ENCODE measurements at places on chromosomes 2 and 18.
A peak's percentile ranks its signal among the peaks of the same experiment; 100 is the strongest.

DNA sequence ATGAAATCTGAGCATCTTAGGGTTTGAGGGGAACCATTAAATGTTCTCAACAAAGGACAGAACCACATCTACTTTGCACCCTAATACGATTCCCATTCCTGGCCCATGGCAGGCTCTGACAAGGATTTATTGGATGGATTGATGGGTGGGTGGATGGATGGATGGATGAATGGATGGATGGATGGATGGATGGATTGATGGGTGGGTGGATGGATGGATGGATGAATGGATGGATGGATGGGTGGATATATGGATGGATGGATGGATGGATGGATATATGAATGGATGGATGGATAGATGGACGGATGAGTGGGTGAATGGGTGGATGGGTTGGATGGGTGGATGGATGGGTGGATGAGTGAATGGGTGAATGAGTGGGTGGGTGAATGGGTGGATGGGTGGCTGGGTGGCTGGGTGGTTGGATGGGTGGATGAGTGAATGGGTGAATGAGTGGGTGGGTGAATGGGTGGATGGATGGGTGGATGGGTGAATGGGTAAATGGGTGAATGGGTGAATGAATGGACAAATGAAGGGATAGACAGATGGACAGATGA lies 29.6 kb upstream of the MLPH start:
- DNase-seq = no peak

DNA sequence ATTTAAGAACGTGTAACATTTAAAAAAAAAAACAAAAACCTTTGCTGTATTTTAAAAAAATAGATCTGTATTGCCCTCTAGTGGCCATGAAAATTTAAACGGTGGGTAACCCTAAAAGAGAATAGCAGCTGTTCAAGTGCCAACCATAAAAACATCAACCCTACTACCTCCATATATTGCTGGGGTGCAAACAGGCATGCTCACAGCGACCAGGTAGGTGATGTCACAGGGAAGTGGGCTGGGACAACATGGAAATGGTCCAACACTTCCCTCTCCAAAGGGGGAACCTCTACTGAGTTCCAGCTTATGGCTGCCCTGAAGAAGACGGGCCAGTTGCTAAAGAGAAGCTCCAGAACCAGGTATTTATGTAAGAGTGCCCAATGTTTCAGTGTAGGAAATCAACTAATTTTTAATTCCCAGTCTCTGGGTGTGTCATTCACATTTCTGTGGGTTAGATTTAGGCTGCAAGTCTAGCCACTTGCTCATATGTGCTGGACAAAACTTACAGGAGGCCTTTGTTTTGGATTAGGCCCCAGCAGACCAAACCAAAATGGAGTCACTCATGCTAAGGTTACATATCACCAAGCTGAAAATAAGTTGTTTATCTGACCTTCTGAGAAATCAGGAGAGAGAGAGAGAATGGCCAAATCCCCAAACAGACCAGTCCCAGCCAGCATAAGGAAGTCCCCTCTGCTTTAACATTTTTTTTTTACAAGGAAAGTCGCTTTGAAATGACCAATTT lies 54.5 kb downstream of the SKA1 start:
- peak; percentile 33 for DNase-seq

- DNase-seq = no peak
These were observed 304.6 kb downstream of the XIRP2 start for GRCh38 chr2:167192833-167193232.

DNA sequence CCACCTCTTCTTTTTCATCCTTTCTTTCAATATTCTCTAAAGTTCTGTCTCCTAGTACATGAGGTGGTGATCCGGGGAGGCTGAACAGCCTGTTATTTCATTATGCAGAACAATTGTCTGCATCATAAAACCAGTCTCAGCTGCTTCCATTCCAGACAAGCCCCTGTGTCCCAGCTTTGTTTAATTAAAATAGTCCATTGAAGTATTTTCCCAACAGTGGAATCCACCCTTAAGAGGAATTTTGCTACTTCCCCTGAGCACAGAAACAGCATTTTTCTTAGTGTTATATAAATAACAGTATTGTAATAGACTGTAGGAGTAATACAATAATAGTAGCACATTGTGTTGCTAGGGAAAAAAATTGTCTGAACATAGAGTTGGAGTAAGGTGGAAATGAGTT lies 395.4 kb upstream of the TCF4 start:
- DNase-seq = no peak

DNA sequence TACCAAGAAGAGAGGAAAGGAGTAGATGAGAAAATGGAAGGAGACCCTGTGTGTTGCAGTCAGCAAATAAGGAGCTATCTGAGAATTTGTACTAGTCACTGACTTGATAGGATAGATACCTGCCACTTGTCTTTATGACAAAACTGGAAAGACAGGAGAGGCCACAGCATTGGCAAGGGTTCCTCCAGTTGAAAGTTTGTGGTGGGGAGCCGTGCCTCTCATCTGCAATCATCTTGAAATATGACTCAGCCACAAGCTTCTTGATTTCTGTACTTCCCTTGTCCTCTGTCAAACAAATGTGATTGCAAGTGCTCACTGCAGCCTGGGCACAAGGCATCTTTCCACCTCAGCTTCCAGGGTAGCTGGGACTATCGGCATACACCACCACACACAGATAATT lies 99.1 kb downstream of the GREB1L start:
- no peak for DNase-seq

DNA sequence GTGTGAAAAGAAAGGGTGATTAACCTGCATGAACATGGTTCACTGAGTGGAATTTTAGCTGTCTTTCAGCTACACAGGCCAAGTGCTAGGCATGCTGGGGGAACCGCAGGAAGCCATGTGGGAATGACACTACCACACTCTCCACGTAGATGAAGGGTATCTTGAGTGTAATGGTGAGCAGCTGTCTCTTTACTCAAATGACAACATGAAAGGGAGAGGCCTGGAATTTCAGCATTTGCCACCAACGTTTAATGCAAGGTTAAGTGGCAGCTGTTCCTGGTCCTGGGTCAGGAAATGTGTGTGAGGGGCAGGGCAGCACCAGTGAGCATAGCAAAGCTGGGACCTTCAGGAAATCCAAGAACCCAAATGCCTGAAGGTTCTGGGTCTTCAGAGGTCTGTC lies 588.4 kb downstream of the SLC4A3 start:
- DNase-seq = peak; percentile 6

GRCh38 chr2:241412144-241412543 lies 56.1 kb downstream of the FARP2 start:
- no peak for DNase-seq

- DNase-seq = no peak
These were observed 133.5 kb upstream of the MGAT5 start for GRCh38 chr2:134120406-134120732.

DNA sequence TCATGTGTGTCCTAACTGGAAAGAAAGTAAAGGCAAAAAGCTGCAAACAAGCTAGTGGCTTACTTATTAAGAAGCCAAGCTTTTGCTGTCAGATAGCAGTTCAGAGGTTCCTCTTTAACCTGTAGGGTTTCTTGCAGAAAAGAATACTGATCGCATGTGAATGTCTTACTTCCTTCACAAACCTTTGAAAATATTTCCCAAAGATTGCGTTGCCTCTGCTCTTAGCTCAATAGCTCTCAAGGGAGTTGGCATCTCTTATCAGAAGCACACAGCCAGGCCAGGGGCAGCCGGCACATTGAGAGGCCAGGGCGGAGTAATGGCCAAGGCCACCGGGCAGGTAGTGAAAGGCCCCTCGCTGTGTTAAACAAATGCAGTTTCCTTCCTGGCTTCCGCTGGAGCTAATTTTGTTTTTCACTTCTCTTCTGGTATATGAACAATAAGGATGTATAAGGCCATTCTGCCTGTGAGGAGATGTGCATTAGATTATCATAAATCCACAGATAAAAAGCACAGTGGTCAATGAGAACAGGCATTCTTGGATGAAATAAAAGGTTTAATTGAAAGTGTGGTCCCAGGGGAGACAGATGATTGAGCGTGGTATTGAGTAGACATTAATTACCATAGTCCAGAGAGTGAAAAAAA lies 542.4 kb upstream of the NRP2 start:
- no peak for DNase-seq

DNA sequence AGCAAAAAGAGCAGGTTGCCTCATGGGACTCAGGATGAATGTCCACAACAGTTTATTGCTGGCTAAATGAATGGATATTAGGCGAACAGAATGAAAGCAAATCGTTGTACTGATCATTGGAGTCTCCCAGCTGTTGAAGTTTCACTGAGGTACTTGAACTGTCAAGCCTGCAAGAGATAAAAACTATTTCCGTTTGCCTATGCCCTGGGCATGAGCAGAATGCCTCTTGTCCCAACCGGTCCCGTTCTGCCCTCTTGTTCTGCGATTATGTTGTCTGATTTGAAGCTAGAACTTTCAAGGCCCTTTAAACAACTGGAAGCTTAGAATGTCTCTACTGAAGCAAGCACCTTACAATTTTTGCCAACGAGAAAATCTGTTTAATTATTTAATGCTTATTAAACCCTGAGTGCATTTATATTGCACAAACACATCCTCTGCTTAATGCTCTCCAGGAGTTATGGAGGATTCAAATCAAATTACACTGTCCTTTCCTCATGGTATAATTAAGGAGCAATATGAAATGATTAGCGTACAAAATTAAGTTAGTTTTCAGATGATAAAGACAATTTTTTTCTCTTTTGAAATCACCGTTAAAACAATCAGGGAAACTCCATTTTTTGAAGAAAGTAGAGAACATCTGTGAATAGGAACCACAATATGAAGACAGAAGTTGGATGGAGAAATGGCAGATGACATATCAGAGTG lies 17.7 kb downstream of the QPCT start:
- DNase-seq = no peak

- DNase-seq = no peak
These were observed 409.3 kb upstream of the KCNH7 start for GRCh38 chr2:163247847-163248220.

- no peak for DNase-seq
These were observed 249.1 kb upstream of the TEKT4 start for GRCh38 chr2:94622113-94622618.

- no peak for DNase-seq
These were observed 454.9 kb downstream of the LPIN1 start for GRCh38 chr2:12201369-12201768.

DNA sequence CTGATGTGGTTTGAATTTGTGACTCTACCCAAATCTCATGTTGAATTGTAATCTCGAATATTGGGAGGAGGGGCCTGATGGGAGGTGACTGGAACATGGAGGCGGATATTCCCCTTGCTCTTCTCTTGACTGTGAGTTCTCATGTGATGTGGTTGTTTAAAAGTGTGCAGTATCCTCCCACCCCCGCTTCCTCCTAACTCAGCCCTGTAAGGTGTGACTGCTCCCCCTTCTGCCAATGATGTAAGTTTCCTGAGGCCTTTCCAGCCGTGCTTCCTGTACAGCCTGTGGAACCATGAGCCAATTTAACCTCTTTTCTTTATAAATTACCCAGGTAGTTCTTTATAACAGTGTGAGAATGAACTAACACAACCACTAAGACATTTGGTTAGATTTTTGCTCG lies 458.4 kb downstream of the THSD7B start:
- no peak for DNase-seq

Data from NCI-H1694 (cell line).